ENCODE measurements at places on chromosomes 2 and 18.

GRCh38 chr2:150327564-150328489, 159.6 kb downstream of the RND3 start:
- no peak for DNase-seq

DNA sequence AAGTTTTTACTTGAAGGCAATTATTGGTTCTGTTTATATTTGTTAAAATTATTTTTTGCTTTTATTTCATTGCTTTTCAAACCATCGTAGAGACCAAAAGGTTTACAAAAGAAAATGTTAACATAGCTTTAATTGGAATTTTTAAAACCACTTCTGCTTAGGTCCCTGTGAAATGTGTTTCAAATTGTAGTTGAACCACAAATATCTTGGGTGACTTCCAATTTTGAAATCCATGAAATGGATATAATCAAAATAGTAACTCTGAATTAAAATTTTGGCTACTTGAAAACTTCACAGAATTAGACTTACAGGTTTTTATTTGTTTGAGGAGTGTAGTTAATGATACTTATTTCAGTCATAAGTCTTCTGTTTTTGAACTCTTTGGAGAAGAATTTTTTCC, 3.1 kb upstream of the SPAG16 start:
- DNase-seq: no peak

DNA sequence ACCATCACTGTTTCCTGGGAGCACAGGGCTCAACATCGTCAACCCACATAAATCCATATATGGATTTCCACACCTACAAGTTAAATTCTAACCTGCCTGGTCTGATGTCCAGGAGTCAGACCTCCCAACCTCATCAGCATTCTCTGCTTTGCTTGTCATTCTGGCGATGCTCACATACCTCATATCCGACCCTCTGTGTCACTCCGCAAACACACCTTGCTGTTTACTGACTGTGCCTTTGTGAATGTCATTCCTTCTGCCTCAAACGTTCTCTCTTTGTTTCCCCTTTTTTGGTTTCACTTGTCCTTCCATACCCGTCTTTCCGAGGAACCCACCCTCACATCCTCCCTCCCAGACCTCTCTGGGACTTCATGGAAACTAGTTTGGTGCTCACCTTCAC, 187.1 kb downstream of the ACTR3 start:
- no peak for DNase-seq

- DNase-seq: no peak
Measured at GRCh38 chr2:54866868-54867267, 143.4 kb downstream of the EML6 start.

GRCh38 chr18:75005626-75006025, 203.3 kb downstream of the PTGR3 start:
- DNase-seq: no peak

DNA sequence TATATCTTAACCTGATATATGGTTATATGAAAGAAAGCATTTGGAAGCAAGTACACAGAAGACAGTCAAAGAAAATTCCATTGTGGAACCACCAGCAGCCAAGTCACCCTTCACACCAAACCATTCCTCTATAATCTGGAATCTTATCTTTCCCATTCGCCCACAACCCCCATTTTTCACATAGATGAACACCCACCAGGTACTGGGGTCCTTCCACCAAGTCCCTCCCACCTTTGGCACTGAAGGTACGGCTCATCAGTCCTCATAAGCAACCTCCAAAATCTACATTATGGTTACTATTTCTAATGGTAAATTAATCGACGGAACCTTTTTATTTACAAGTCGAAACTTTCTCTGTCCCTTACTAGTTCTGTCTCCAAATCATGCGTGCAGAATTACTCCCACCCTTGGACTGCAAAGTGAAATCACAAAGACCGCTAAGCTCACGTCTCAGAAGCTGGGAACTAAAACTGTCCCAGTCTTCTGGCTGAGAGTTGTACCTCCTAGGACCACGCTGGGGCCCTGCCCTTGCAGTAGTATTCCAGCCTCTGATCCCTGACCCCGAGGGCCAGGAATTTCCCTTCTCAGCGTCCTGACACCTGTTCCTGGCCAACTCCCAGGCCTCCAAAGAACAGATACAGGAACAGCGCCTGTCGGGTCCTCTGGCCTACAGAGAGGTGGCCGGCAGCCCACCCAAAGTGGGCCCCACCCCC, 702 bp downstream of the OLA1 start:
- DNase-seq: no peak

All from activated T-cell treated with anti-CD3 and anti-CD28 coated beads, Interleukin-2, amount 50 U/mL, for 48 hours (primary cell).